ENCODE measurements at places on chromosomes 6 and 20.

DNA sequence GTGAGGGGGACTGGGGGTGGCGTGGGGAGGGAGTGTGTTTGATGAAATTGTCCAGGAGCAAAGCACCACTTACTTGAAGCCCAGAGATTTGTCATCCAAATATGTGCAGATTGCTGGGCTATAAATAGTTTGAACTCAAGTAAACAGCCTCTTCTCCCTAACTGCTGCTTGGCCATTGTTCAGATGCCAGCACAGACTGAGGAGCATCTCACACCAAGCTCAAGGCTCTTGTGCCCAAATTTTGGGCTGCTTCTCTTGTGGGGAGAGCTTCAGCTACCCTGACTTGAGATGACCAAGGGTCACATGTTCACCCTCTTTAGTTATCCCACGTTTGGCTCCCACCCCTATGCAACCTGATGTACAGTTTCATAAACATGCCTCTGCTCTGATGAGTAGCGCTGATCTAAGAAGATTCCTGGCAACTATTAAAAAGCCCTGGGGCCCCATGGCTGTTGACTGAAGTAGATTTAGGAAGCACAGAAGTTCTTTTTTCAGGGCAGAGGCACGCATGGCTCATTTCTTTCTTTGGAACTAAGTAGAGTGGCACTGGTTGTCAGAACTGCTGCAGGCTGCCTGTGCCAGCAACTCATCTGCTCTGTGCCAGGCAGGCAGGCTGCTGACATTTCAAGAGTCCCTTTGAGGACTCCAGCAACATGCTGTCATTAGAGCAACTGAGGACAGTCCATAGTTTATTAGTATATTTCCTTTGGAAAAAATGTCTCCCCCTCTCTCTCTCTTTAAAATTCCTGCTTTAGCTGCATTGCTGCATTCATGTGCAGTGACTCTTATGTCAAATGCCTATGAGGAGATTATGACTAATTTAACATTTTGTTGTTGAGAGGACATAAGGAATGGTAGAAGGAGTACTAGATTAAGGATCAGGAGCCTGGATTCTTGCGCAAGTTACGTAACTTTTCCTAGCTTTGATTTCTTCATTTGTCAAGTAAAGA, 9.6 kb upstream of the PKIG start:
- DNase-seq = peak; percentile 90

GRCh38 chr6:133001040-133001565, 186.7 kb downstream of the RPS12 start:
- no peak for DNase-seq

DNA sequence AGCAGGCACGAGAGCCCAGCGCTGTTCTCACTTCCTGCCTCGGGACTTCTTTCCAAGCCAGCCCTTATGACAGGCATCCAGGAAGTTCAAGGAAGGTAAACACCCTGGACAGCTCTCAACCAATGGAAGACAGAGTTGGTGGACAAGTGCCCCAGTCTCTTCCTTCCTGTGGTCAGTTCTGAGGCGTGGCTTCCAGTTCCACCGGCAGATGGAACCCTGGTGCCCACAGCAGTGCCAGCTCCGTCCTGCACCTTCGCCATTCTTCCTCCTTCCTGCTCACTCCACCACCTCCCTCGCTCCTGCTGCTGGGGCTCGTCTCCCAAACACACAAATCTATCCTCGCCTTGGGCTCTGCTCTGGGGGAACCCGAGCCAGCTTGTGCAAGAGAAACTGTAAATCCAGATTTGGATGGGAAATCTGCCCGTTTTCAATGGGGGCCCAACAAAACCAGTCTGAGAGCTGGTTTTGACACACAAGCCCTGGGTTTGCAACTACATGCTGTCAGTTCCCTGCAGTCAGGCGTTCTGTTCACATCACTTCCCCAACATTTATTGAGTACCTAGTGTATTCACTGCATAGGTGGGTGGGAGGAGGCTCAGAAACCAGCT, 162.7 kb downstream of the GRM4 start:
- DNase-seq = no peak

DNA sequence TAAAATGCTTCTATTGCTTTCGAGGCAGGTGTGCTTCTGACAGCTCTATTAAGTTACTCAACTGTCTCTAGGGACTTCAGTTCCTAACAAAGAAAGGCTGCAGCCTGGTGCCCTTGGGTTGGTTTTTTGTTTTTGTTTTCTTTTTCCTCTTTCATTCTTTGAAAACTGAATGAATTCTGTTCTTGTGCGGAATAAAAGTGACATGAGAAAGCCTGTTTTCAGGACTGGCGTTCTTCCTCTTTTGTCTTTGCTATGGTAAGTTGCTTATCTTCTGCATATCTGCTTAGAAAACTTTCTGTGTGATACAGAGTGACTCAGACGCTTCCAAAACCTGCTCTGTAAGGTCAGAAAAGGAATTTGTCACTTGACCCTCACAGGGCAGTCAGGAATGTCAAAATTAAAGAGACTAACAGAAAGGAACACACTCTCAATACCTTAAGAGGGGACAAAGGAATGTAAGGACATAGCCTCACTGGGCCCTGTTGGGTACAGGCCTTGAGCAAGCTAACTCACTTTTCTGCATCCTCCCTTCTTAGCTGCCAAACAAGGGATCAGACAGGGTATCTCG, 56.2 kb upstream of the NHSL1 start:
- DNase-seq = peak; percentile 38

DNA sequence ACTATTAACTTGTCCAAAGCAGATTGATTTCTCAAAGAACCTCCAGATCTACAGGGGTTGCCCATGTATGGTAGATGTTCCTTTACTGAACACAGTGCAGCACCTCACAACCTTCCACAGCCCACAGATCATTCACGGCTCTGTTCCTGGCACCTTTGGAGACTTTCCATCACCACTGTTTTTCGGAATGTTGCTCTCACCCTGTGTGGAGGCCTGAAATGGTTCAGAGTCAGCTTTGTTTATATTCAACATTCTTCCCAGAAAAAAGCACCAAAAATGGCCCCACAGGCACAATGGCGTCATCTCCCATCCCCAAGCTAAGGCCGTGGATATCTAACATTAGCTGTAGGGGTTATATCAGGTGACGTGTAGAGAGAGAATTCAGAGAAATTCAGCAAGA, 74.7 kb downstream of the DHX35 start:
- peak; percentile 27 for DNase-seq

DNA sequence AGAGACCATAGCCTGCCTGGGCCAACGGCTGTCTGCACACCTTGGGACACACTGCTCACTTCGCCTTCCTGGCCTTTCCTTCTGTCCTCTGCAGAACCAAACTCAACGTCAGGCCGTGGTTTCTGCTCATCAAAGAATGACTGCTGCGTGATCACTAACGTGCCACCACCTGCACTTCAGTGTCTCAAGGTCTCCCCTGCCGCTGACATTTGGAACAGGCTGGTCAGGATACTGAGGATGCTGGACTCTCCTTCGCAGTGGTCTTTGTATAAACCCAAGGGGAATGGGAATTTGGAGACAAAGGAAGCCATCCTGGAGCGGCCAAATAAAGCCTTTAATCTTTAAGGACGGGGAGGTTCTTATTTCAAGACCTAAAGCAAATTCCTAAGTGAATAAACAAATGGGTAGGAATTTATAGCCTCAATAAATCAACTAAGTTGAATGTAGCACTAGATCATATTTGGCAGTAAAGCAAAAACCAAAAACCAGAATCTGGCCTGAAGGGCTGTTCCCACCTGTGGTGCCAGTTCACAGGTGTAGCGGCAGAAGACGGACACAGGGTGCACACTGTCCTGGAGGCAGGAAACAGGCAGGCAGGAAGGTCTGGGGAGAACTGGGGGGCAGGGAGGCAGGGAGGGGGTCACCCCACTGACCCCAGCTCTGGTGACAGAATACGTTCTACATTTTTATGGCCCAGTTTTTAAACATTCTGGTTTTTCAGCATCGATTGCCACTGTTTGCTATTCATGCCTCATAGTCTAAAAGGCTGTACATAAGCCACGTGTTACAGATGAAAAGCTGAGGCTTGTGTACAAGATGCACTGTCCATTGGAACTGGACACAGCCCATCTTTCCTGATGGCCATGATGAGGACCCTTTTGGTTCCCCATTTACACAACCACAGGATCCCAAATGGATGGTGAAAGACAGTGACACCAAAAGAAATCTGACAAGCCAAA, 36.6 kb downstream of the ABHD12 start:
- no peak for DNase-seq

GRCh38 chr6:10518557-10519407, 2.4 kb upstream of the GCNT2 start:
- DNase-seq = peak; percentile 80

DNA sequence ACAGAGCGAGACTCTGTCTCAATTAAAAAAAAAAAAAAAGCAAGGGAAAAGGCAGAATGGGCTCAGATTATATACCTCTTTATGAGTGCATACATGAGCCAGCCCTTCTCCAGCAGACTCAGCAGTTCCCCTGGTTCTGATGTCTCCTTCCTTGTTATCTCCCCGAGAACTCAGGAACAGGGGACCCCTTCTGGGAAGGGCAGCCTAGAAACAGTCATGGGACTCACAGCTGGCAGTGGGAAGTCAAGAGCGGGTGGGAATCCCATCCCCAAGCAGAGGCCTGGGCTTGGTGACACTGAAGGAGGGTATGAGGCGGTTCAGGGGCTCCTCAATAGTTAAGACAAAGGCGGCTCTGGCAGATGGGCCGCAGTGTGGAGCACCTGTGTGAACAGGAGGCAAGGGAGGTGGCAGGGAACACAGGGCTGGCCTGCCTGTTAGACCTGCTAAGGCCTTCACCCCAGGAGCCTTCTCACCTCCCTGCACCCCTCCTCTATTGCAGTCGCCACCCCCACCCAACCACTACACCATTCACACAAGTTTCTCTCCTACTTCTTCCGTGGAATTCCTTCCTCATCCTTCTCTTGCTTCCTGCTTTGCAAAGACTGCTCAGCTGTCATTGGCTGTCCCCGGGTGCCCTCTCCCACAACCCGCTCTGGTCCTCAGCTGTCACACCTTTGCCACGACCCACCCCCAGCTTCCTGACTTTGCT, 29.7 kb upstream of the MDFI start:
- DNase-seq = no peak

DNA sequence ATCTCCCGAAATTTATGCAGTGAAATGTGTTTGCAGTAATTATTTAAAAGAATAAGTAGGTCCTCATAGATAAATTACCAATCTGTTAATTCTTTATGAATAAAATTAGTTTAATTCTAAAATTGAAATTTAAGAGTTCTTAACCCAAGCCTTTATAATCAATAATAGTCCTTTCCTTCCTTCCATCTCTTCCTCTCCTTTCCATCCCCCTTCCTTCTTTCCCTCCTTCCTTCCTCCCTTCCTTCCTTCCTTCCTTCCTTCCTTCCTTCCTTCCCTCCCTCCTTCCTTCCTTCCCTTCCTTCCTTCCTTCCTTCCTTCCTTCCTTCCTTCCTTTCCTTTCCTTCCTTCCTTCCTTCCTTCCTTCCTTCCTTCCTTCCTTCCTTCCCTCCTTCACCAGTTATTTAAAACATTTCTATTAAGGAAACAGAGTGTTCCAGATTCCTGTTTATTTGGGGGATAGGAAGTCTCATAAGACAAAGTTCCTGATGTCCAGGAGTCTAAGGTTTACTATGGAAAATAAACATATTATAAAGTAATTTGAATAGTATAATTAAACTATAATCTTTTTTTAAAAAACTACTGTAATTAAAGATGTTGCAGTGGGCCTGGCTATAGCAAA, 285.3 kb upstream of the NOX3 start:
- DNase-seq = no peak

DNA sequence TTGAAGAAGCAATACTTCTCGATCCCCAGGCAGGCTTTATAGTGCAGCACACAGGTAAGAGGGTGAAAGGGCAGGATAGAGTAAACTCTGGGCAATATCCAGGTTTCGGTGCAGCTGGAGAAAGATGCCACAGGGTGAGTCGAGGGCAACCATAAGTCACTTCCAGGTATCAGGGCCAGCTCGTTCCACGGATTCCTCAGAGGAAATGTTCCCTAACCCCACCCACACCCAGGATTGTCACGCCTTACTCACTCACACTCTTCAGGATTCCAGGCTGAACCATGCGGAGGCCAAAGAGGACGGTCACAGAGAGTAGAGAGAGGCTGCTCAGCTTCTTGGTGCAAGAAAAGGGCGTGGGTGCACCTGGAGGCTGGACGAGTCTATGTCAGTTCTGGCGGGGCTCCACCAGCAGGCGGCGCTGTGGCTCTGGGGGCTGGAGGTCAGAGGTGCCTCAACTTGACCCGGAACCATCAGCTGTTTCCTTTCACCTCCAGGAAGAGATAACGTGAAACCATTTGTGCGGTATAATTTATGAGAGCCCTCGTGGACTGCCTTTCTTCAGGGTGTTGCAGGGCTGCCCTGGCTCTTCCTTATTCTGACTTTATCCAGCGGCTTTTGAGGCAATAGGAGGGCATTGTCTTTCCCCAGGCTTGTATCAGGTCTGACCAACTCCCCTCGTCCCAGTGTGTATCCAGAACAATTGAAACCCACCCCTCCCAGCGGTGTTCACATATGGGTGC, 14.5 kb upstream of the WFDC12 start:
- DNase-seq = peak; percentile 11

- peak; percentile 56 for DNase-seq
Observed at GRCh38 chr6:56087421-56087820, 160.0 kb downstream of the COL21A1 start.

- peak; percentile 98 for DNase-seq
Observed at GRCh38 chr6:134908906-134909516, 40.9 kb downstream of the ALDH8A1 start.

DNA sequence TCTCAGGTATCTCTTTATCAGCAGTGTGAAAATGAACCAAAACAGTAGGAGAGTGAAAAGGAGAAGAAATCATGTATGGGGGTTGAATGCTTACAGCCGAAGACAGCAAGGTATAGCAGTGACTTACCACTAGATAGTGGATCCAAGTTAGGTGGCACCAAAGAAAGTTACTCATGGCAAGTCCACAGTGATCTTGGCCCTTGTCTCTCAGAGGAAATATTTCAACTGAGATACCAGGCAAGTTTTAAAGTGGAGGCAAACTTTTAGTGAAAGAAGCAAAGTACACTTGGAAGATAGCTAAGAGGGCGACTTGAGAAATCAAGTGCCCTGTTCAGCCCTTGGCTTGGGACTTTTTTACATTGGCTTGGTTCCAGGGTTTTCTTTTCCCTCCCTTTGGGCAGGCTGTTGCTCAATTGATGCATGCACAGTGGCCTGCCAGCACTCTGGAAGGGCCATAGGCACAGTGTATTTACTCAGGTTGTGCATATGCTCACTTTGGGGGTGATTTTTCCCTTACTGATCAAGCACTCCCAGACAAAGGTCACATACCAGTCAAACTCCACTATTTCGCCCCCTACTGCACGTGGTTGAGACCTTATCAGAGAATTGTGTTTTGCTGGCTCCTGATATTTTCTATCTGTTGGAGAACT, 329.5 kb upstream of the KHDRBS2 start:
- no peak for DNase-seq

GRCh38 chr6:13522656-13523055, 35.3 kb upstream of the GFOD1 start:
- peak; percentile 82 for DNase-seq

DNA sequence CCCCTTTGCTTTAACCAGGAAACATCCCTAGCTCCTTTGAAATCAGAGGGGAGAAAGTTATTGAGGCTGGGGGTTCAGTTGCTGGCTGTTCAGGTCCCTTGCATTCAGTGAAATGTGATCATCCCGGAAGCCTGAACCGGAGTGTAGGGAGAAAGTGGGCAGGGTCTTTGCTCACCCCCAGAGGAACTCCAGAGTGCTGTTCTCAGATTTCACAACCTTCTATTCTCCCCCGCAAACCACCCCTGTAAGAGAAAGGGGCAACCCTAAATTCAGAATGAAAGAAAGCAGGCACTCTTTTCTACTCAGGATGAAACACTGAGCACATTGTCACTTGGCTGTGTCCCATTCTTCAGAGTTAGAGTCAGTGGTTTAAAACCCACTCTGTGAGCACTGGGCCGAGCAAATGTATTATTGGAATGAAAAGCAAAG, 139.8 kb downstream of the KHDC1L start:
- no peak for DNase-seq

Measured in iris pigment epithelial cell (primary cell).